Activated CD8-positive, alpha-beta T cell treated with anti-CD3 and anti-CD28 coated beads, Interleukin-2, amount 10 ng/mL, durations not matched to agents 7 days and 5 days (primary cell): ENCODE measurements at places on chromosomes 2 and 18. TPM values are rescaled to one million over a fixed set of nuclear protein-coding genes. Genes with fewer than 3 reads are reported as not detected.

Gene NTSR2
- total RNA-seq, result not detected

GRCh38 chr18:76662626-76663025, 159.7 kb upstream of the ZNF236 start:
- DNase-seq, result no peak

GRCh38 chr2:179579800-179580199, 281.6 kb downstream of the ZNF385B start:
- DNase-seq, result no peak

DNA sequence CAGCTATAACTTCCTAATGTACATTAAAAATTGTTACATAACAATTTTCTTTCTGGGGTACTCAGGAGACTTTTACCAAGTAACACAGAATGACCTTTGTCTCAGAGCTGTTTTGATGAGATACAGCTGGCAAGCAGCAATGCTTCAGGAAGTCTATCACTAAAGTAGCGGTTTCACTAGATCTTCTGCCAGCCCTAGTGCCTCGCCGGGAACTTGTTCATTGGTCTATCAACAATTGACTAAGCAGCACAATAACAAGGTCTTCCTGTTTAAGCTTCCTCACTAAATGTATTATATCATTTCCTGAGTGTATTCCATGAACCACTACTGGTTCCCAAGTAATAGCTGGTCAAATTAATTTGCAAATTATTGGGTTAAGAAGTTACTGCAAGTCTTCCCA, 69.2 kb downstream of the TRIP12 start:
- DNase-seq, result peak; percentile 63

- peak; percentile 36 for DNase-seq
Measured at GRCh38 chr2:168118733-168119514, 128.5 kb downstream of the STK39 start.

Gene NT5C1B
- not detected for total RNA-seq

Gene VWC2L
- total RNA-seq, result not detected

DNA sequence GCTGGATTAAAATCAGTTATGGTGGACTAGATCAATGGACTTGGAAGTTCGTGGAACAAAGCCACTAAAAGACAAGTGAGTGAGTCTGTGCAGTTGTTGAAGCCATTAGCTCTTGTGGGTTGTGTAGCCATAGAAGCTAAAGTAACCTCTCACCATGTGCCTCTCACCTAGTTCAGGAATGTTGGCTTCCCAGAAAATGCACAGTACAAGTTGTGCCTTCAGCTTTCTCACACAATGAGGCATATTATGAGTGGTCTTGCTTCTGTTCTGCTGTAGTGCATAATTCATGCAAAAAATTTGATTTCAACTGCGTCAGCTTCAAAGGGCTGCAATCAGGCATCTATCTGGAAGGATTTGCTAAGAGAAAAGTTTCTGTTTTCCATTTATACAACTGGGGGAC, 26.2 kb downstream of the CERS6 start:
- no peak for DNase-seq

Gene GPR39
- not detected for total RNA-seq

DNA sequence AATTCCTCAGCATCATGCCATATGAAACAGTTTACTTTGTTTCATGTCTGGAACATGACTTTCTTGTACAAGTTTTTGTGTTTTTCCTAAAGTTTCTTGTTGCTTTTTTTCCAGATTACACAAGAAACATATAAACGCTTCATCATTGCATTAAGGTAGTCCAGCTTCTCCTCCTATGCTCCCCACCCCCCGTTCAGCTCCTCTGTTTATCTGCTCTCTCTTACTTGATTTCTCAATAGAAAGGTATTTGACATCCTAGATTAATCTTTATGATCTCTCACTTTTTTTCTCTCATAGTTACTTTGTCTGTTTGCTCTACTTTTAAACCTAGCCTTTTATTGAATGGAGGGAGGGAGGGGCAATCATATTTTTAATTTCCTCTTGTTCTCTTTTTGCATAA, 25.4 kb downstream of the SLC40A1 start:
- DNase-seq, result no peak

- no peak for DNase-seq
Measured at GRCh38 chr2:233835230-233836186, 18.8 kb downstream of the HJURP start.
